ENCODE measurements at places on chromosomes 12 and 14.

DNA sequence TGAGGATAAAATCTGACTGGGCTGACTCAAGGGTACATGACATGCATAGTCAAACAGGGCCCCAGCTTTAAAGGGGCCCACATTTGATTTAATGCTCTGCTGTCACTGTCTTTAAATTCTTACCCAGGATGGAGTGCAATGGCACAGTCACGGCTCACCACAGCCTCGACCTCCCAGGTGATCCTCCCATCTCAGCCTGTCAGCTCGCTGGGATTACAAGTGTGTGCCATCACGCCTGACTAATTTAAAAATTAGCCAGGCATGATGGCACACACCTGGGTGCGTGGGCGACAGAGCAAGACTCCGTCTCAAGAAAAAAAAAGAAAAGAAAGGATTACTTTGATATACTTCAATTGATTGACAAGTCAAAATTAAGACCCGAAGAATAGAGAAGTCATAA lies 9.2 kb upstream of the PLBD1 start:
- DNase-seq, result no peak

GRCh38 chr14:98893675-98894074 lies 378.3 kb downstream of the BCL11B start:
- DNase-seq, result no peak

- peak; percentile 32 for DNase-seq
Measured at GRCh38 chr12:49131894-49132461, 783 bp upstream of the TUBA1B start.

- DNase-seq, result no peak
Measured at GRCh38 chr14:29126361-29126760, 359.8 kb downstream of the FOXG1 start.

- DNase-seq, result no peak
Measured at GRCh38 chr14:76765461-76765931, 4.2 kb downstream of the VASH1 start.

- no peak for DNase-seq
Measured at GRCh38 chr12:52878507-52879393, 26.1 kb downstream of the KRT8 start.

GRCh38 chr14:33349871-33350270 lies 411.2 kb downstream of the NPAS3 start:
- no peak for DNase-seq

- no peak for DNase-seq
Measured at GRCh38 chr12:120066341-120066740, 50.2 kb downstream of the RAB35 start.

GRCh38 chr12:66087365-66087943 lies 43.1 kb downstream of the LLPH start:
- DNase-seq, result peak; percentile 68

DNA sequence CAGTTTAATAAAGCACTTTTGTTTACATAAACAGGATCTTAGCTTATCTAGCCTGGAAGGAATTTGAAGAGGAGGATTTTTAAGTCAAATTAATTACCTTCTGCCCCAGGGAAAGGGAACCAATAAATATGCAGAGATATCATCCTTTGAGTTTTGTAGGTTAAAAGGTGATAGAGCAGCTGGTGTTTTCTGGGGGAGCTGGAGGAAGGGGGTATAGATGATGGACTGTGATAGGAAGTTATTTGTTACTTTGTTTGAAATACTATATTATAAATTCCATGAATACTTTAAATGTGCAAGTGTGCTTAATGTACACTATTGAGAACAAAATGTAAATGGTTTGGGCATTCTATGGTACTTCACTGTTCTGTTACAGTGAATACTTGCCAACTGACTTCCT lies 55.2 kb downstream of the NPAS3 start:
- DNase-seq, result no peak

DNA sequence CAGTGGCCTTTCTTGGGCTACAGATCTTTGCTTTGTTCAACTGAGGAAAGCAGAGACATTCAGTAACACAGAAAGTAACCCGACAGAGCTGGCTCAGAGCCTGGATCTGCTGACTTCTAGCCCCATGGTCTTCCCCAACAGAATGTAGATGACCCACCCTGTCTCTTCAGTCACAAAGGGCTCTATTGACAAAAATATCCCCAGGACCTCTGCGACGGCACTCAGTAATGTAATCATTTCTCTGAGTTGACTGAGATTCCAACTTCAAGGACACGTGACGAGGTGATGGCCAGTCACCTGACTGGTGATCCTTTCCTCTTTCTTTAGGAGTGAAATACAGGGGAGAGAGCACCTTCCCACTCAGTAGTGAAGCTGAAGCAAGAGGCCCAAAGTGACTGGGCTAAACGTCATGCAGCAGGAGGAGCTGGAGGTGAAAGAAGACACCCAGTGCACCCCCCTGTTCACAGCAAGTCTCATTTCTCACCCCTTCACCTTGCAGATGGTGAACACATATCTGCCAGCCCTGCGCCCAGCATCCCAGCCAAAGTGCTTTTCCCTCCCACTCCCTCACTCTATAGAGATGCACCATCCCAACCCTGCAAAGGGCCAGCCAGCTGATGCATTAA lies 179.2 kb upstream of the EGLN3 start:
- no peak for DNase-seq

GRCh38 chr14:99466758-99467157 lies 13.9 kb downstream of the SETD3 start:
- no peak for DNase-seq

DNA sequence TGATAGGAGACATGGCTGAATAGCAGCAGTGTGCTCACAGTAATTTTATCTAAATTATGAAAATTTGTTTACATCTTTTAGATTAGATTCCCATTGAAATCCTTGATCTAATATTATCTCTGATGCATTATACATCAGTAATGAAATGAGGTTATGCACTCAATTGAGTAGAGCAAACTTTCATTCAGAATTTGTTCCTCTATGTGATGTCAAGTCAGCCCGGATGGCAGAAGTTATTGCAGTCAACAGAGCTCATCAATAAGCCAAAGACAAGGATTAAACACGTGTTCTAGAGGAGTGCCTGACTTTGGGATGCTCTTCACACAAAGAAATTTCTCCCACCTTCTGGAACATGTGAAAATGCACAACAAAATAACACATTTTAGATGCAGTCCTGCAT lies 688.8 kb downstream of the TMEM121 start:
- no peak for DNase-seq

DNA sequence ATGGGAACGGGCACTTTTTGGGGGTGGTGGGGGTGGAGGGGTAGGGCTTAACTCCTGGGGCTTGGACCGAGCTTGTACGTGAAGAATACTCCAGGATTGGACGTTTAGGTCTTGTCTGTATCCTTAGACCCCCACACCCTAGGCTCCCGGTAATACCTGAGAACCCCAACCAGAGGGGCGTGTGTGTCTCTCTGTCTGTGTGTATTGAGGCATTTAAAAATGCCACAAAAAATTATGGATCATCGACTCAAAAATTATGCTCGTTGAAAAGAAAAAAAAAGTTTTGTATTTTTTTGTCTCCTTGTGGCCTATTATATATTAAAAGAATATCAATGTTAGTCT lies 459 bp downstream of the PPFIBP1 start:
- no peak for DNase-seq

GRCh38 chr14:75009176-75009575 lies 6.5 kb downstream of the EIF2B2 start:
- no peak for DNase-seq

- DNase-seq, result no peak
Measured at GRCh38 chr12:130074661-130075406, 87.4 kb upstream of the FZD10 start.

DNA sequence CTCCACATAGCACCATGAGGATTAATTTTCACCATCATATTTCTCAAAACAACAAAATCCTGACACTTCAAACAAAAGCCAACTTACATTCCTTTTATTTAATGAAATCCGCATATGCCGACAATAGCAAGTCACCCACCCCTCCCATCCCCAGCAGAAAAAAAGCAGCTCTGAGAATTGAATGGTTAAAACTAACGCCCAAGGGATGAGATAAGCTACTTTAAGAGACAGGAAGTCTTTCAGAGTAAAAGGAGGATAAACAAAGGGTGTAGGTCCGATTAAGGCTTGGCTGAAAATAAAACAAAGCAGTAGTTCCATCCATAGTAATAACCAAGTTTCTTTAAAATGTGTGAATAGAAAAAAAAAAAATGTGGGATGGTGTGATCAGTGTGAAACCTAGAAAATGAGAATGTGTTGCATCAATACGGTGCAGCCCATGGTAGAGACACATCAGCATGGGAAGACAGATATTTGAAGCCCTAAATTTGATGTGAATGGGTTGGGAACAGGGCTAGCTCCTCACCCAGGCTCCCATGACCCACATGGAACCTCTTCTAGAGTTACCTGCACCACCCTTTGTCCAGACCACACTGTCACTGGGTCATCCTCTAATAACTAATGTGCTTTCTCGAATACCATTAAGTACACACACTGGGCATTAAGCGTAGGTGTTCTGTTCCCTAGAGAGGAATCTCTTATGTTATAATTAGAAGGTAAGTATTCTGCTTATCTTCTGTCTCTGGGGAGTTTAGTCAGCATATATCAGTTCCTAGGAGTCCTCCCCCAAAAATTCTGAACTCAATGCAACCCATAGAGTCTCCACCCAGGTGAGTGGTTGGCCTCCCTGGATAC lies 31.7 kb downstream of the RTRAF start:
- DNase-seq, result no peak

DNA sequence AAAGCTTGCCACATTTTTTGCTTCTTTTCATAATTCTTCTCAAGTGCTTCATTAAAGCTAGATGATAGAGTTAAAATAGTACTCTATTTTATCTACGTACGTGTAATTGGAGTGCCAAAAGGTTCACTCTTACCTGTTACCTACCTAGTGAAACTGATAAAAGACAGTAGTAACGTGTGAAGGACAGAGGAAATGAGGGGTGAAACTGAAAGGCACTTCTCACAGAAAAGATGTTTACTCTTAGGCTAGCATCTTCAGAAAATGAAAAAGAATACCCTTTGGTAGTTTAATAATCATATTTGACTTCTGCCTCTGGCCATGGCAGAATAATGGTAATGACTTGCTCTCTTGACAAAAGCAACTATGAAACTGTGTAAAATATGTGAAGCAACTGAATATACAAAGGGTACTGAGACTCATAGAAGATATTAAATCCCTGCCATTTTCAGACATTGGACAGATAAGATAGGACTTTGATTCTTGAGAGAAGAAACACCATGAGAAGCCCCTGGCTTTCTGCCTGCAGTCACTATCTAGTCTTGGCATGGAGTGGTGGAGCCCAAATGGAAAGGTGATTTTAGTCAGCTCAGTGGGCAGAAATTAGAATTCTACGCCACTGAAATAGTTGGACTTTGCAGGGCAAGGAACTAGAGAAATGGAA lies 6.3 kb upstream of the EVL start:
- no peak for DNase-seq

GRCh38 chr14:71324767-71325272 lies 417.6 kb downstream of the PCNX1 start:
- DNase-seq, result no peak

DNA sequence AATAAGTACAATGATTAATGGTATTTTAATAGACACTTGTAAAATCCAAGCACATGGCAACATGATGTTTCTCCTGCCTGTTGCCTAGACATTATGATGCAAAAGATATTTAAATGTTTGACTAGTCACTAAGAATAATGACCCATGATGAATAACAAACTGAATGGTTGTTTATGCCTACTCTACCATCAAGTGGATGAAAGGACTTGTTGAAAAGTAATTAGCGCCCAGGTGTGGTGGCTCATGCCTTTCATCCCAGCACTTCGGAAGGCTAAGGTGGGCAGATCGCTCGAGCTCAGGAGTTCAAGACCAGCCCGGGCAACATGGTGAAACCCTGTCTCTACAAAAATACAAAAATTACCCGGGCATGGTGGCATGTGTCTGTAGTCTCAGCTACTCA lies 30.7 kb downstream of the KIF21A start:
- DNase-seq, result no peak

GRCh38 chr14:95679148-95679815 lies 6.9 kb upstream of the TCL1B start:
- no peak for DNase-seq

- peak; percentile 78 for DNase-seq
Measured at GRCh38 chr12:52865090-52865944, 16.5 kb upstream of the KRT78 start.

GRCh38 chr12:80484746-80485145 lies 40.7 kb downstream of the PTPRQ start:
- DNase-seq, result no peak

- DNase-seq, result no peak
Measured at GRCh38 chr14:75800792-75801191, 139.7 kb downstream of the TTLL5 start.

DNA sequence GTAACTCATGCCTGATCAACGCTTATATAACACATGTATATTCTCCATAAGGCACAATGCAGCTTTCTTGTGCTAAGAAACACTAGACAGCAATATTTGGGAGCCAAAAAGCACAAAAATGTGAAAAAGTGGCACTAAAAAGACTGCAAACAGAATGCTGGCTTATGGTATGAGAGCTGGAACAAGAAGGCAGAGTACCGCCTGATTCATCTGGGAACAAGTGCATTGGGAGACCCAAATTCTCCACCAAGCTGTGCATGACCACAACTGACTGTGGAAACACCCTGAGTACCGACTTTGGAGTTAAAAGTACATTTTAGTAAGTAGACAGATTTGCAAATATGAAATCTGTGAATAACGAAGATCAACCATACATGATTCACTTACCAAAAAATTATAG lies 25.1 kb downstream of the E2F7 start:
- DNase-seq, result no peak

- no peak for DNase-seq
Measured at GRCh38 chr14:64061706-64062105, 208.9 kb downstream of the SYNE2 start.

- DNase-seq, result no peak
Measured at GRCh38 chr12:99722690-99723486, 75.3 kb downstream of the GARIN6 start.

DNA sequence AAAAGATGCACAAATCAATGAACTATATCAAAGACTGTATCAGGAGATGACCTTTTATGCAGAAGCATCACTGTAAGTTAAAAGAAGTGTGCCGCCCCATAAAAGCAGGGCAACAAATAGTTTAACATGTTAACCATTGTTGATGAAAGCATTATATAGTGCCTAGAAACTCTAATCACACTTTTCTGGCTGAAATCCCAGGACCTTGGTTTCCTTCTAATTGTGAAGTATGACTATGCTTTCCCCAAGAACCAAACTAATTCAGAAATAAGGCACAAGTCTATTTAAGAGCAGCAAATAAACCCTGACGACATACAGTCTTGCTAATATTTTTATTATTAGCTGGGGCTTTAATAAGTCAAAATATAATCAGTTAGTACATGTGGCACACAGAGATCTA lies 21.7 kb downstream of the RACGAP1 start:
- no peak for DNase-seq

- no peak for DNase-seq
Measured at GRCh38 chr14:28785096-28785952, 18.7 kb downstream of the FOXG1 start.

GRCh38 chr14:23095196-23096108 lies at the start of gene C14orf119:
C14orf119 (plus strand) TSS chr14:23095505; CDS start chr14:23097659, 2,154 bp downstream.
- DNase-seq, result peak; percentile 100

All from NCI-H460 (cell line).